ENCODE measurements at places on chromosomes 16 and 17.
A peak's percentile ranks its signal among the peaks of the same experiment; 100 is the strongest.

DNA sequence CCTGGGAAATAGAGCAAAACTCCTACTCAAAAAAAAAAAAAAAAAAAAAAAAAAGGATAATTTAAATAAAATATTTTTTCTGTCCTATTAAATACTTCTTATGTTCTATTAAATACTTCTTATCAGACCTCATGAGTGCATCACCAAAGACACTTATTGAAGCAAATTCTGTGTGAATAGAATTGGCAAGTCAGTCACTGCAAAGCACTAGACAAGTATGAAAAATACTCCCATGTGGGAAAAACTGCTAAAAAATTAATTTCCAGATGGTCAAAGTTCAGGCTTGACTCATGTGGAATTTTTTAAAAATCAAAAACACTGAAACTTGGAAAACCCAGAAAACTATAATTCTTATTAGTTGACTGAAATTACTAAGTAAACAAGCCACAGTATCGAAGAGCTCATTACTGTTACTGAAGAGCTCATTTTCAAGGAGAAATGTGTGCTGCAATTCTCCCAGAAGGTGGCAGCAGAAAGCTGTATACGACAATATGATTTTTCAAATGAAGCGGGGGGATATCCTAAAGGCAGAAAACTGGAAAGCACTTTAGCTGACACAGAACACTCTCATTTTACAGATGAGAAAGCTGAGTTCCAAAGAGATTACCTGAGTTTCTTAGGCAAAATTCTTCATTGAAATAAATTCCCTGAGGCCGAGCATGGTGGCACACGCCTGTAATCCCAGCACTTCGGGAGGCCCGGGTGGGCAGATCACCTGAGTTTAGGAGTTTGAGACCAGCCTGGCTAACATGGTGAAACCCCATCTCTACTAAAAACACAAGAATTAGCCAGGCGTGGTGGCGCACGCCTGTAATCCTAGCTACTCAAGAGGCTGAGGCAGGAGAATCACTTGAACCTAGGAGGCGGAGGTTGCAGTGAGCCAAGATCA is 15.9 kb upstream of the FBXO47 start:
- DNase-seq, result peak; percentile 80

- DNase-seq, result no peak
Measured at GRCh38 chr16:89561142-89561883, 831 bp downstream of the RPL13 start.

DNA sequence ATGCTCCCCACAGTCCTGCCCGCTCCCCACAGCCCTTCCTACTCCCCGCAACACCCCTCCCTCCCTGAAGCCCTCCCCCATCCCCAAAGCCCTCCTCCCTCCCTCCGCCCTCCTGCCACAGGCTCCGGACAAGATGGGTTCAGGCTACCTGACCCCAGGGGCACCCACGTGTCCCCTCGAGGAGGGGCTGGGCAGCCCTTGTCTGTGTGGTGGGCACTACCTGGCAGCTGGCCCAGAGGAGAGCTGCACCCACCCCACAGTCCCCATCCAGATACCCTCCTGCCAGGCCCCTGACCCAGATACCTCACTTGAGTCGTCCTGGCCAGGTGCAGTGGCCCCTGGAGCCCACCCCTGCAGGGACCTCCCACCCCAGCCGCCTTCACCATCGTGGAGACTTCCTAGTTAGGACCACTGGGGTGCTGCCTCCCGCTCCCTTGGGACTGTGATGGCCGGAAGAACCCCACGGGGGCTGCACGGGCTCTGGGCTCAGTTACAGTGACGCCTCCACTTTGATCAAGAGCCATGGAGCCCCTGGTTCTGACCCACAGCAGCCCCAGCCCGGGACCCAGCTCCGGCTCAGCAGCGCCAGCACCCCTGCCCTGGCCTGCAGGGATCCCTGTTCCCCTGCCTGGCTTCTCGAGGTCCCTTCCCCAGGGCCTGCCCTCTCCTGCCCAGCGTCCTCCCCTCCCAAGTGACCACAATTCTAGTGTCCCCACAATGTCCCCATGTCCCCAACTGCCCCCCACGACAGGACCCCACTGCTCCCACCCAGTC is 806 bp downstream of the PERCC1 start:
- DNase-seq, result no peak

- DNase-seq, result peak; percentile 89
Measured at GRCh38 chr17:76371656-76372628, 12.5 kb upstream of the SPHK1 start.

- no peak for DNase-seq
Measured at GRCh38 chr17:50687200-50688066, 20.3 kb downstream of the ANKRD40 start.

- no peak for DNase-seq
Measured at GRCh38 chr16:14202697-14203096, 131.6 kb downstream of the MRTFB start.

DNA sequence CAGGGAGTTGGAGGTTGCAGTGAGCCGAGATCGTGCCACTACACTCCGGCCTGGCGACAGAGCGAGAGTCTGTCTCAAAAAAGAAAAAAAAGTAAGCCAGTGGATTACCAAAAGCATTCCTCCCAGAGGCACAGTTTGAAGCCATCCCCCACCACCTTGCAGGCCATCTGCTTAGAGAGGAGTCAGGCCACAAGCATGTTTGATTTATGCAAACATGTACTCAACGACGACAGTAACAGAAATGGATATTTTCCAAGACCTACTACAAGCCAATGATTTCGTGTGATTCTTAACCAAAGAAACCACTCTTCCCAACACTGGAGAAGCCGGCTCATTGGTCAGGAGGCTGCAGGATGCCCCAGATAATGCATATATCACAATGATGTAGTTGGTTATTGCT is 34.8 kb downstream of the MYH13 start:
- peak; percentile 92 for DNase-seq

- peak; percentile 44 for DNase-seq
Measured at GRCh38 chr16:77780378-77780837, 8.0 kb upstream of the VAT1L start.

- peak; percentile 70 for DNase-seq
Measured at GRCh38 chr17:57986841-57987580, 1.0 kb downstream of the VEZF1 start.

DNA sequence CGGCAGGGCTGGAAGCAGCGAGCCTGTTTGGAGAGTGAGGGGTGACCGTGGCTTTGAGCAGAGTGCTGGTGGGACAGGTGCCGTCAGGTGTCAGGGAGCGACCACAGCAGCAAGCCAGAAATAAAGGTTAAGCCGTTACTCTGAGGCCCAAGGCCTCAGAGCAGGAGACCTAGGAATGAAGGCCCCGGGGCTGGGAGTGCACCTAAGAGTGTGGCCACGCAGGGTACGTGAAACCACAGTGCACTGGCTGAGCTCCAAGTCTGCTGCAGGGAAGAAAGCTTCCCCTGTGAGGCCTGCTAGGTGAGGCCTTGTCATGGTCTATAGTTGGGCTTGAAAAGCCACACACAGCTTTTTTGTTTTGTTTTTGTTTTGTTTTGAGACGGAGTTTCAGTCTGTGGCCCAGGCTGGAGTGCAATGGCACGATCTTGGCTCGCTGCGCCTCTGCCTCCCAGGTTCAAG is 8.7 kb downstream of the CLUAP1 start:
- no peak for DNase-seq

GRCh38 chr16:70678121-70678897 is 7.5 kb downstream of the MTSS2 start:
- no peak for DNase-seq

- DNase-seq, result no peak
Measured at GRCh38 chr17:28484296-28484695, 10.9 kb downstream of the SLC13A2 start.

GRCh38 chr17:33686171-33686570 is 393.1 kb upstream of the ASIC2 start:
- no peak for DNase-seq

- DNase-seq, result no peak
Measured at GRCh38 chr17:44527102-44527501, 23.9 kb upstream of the GPATCH8 start.

DNA sequence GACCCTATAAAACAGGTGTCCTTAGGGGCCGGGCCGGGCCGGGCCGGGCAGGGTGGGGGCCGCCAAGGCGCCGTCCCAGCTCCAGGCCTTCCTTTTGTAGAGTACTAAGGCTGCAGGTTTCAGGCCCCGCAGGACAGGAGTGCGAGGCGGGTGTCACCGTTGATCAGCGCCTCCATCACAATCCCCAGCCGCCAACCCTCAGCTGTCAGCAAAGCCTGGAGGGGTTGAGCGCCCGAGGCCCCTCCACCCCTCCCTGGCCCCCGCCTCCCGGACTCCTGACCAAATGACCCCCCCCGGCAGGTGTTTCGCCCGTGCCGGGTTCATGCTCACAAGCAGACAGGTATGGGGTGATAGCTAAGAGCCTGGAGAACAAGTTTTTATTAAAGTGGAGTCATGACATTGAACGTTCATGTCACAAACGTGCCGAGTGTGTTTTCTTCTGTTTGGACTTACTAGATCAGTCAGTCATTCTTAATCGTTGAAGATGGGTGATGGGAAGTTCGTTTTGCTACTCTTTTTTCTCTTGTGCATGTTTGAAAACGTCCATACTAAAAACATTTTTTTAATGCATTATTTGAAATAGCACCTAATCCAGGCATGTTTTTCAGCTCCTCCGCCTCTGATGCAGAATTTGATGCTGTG is 534 bp downstream of the ARL2BP start:
- no peak for DNase-seq

All from fibroblast of skin of scalp (primary cell).